ENCODE measurements at places on chromosomes 12 and 14. TPM values are rescaled to one million over a fixed set of nuclear protein-coding genes. Genes with fewer than 3 reads are reported as not detected.

- no peak for DNase-seq
Observed at GRCh38 chr12:119115296-119115905, 63.3 kb upstream of the HSPB8 start.

- no peak for DNase-seq
Observed at GRCh38 chr12:87376722-87377121, 652.5 kb downstream of the C12orf50 start.

DNA sequence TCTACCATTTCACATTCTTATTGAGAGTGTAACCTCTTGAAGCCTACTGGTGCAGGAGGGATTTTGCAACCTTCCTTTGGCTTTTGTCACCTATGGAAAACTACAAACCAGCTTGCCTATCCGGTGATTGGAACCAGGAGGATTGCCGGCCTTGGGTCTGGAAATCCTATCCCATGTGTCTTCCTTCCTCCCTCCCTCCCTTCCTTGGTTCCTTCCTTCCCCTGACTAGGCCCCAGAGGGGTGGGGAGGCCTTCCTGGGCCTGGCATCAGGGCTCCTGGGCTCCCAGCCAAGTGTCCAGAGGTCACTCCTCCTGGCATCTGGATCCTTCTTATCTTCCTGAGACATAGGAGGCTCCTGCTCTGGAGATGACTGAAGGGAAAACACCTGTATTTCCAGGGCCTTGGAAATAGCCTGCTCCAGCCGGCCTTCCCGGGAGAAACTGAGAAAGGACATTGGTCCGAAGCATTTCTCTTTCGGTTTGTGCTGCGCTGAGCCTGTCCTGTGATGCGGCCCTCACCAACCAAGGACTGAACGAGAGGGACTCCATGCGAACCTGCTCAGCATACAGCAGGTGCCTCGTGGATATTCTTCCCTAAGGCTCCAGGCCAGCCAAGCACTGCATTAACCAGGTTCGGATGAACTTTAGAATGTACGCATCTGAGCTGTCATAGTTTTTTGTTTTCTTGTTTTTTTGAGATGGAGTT is 43.4 kb downstream of the PSMA6 start:
- peak; percentile 69 for DNase-seq

DNA sequence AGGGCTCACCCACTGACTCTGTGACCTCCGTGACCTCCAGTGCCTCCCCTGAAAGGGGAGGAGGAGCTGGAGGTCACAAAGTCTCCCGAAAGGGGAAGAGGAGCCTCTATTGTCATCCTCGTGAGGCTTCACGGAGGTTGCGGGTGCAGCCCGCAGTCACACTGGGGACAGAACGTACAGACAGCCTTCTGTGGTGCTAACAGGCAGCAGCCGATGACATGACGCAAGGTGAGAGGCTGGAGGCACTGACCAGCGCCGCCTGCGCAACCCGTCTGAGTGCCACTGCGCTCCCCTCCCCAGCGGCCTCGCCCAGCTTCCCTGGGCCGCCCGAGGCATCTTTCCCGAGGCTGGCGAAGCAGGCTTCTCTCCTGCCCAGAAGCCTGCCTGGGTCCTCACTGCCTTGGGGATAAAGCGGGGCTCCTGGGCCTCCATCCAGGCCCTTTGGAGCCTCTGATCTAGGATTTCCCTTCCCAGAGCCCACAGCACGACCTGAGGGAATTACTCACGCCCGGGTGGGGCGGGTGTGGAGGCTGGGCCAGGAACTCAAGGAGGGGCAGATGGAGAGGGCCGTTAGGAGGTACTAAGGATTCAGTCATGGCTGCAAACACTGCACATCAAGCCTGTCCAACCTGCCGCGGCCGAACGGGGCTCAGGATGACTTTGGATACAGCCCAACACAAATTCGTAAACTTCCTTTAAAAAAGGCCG is 12.3 kb upstream of the LBHD2 start:
- DNase-seq = peak; percentile 61

DNA sequence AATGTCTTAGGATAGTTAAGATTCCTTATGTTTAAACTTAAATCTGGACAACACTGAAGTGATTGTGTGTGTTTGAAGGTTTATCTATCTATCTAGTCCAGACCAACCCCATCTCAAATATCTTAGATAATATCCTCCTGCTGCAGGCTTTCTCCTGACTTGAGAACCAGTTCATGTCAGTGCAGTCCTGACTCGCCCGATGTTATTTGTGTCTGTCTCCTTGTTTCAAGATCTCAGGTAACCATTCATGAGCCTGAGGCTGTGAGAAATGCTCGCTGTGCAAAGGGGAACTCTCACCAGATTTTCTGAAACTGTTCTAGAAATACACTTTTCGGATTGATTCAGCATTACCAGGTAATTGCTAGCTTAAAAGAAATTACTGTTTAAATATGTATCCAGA is 356.2 kb downstream of the SNAPC1 start:
- no peak for DNase-seq

GRCh38 chr14:31326111-31326510 is 94.2 kb downstream of the HEATR5A start:
- no peak for DNase-seq

DNA sequence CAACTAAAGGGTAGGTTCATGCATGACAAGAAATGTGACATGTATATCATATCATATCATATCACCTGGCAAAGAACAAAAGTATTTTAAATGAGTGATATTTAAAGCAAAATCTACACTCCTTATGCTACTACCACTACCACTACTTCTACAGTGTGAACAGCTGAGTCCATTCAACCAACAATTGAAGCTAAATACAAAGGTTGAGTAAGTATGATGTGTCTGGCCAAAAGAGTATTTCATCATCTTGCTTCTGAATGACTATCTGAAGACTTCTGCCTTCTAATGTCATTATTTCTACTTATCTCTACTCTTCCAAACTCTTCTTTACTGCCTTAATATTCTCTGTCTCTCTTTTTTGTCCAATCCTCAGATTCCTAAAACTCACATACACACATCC is 292.6 kb upstream of the CAND1 start:
- DNase-seq = no peak

TAS2R9 gene
- total RNA-seq = not detected

ITPK1 gene
- total RNA-seq = 128 TPM

GPRC5A gene
- total RNA-seq = 5.9 TPM

KRT74 gene
- total RNA-seq = 1.6 TPM

All from right cardiac atrium (tissue), 5 donors.